Liver (tissue), 10 donors: ENCODE measurements at places on chromosomes 5 and 9.

DNA sequence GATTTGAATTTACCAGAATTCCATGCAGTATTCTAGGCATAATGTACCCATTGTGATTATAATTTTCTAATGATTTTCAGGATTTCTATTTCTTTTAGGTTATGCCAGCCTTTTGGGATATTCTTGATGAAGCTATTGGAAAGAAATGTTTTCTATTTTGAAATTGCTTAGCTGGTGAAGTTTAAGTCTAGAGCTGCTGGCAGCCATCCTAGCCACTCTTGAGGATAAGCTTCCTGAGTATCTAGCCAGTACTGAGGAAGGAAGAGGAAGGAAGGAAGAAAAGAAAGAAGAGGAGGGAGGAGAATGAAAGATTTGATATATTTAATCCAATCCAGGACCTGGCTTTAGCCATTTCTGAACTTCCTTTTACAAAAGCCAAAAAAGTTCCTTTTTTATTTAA, 142.1 kb upstream of the DAB2 start:
- DNase-seq = no peak

GRCh38 chr9:88501086-88501485, 33.9 kb upstream of the NXNL2 start:
- no peak for DNase-seq

- no peak for DNase-seq
Measured at GRCh38 chr9:123940721-123941523, 11.0 kb upstream of the DENND1A start.

- DNase-seq = no peak
Measured at GRCh38 chr5:177535125-177535524, 18.4 kb upstream of the DDX41 start.

- DNase-seq = no peak
Measured at GRCh38 chr5:153629027-153629895, 138.8 kb downstream of the GRIA1 start.

DNA sequence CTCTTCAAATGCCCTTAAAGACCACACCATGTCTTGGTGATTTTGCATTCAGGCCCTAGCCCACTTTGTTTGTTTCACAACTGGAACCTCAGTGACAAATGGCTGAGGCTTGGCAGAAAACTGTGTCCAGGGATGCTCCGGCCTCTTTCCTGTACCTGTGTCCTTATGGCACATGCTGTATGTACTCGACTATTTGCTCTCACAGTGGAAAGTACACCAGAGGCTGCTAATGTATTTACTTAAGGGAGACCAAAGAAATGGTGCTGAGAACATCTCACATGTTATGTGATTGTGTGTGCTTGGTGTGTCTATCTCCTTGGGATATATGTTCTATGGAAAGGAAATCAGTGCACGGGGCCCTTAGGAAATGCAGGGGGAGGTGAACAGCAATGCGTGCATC, 263.3 kb downstream of the GADD45G start:
- no peak for DNase-seq

- DNase-seq = no peak
Measured at GRCh38 chr5:82298668-82299067, 20.5 kb upstream of the RPS23 start.
